ENCODE measurements at places on chromosomes 2 and 18. TPM values are rescaled to one million over a fixed set of nuclear protein-coding genes. Genes with fewer than 3 reads are reported as not detected.

The CBLN2 gene
- 0.75 TPM for total RNA-seq

The UPP2 gene
- not detected for total RNA-seq

The KIF1A gene
- 0.40 TPM for total RNA-seq

The SNORC gene
- total RNA-seq, result 18.6 TPM

The ROCK1 gene
- total RNA-seq, result 43.4 TPM

The TTN gene
- total RNA-seq, result 27.7 TPM

The CPO gene
- not detected for total RNA-seq

DNA sequence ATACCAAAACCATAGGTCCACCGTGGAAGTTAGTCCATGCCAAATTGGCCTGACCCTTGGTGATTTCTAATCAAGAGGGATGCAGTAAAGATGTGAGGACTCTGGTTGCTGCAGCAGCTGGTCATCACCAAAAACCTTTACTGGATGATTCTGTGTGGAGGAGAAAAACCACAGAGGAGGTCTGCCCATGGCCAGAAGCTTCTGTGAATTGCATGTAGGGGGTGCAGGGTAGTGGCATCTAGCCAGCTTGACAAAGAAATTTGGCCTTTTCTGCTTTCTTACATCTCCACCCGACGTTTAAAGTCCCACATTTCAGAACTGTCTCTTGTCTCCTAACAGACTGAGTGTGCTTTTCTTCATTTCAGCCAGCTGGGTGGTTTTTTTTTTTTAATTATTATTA, 180.0 kb downstream of the TPGS2 start:
- H3K27ac ChIP-seq, result no peak overlapping the region
- no peaks in the 10 kb centered on the region for H3K4me1 ChIP-seq
- no peaks in the 10 kb centered on the region for H3K36me3 ChIP-seq
- H3K27me3 ChIP-seq, result no peaks in the 10 kb centered on the region
- H3K4me3 ChIP-seq, result no peak overlapping the region

GRCh38 chr18:9058406-9058805, 44.1 kb upstream of the NDUFV2 start:
- no peak overlapping the region for H3K4me3 ChIP-seq
- no peak for DNase-seq
- H3K27me3 ChIP-seq, result no peaks in the 10 kb centered on the region
- no peaks in the 10 kb centered on the region for H3K36me3 ChIP-seq
- H3K27ac ChIP-seq, result no peak overlapping the region
- no peaks in the 10 kb centered on the region for H3K4me1 ChIP-seq

GRCh38 chr18:55485666-55486065, 102.3 kb downstream of the TCF4 start:
- no peak for DNase-seq
- no peak overlapping the region for H3K27ac ChIP-seq
- no peak overlapping the region for H3K4me3 ChIP-seq
- peaks cover 14% of the 10 kb centered on the region for H3K4me1 ChIP-seq
- no peaks in the 10 kb centered on the region for H3K27me3 ChIP-seq
- H3K36me3 ChIP-seq, result no peaks in the 10 kb centered on the region

GRCh38 chr18:14768241-14768640, 20.3 kb downstream of the ANKRD30B start:
- no peak overlapping the region for H3K27ac ChIP-seq
- H3K27me3 ChIP-seq, result no peaks in the 10 kb centered on the region
- H3K4me1 ChIP-seq, result no peaks in the 10 kb centered on the region
- DNase-seq, result no peak
- no peaks in the 10 kb centered on the region for H3K36me3 ChIP-seq
- no peak overlapping the region for H3K4me3 ChIP-seq

DNA sequence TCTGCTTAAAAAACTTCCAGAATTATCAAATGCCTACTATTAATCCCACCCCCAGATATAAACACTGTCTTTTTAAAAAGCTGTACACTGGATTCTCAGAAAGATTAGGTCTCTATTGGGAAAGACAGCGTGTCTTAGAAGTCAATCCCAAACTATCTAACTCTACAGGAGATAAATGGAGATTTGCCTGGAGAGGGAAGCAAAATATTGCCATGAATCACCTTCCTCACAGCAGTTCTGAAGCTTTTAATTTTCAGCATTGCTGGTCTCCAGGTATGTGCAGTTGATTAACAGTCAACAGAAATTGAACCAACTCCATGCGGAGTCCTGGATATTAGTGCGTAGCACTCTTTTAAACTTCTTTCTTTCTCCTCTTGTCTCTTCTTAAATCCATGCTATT, 122.2 kb downstream of the DSC3 start:
- H3K27me3 ChIP-seq, result no peaks in the 10 kb centered on the region
- H3K27ac ChIP-seq, result no peak overlapping the region
- H3K4me3 ChIP-seq, result no peak overlapping the region

- H3K4me3 ChIP-seq, result no peak overlapping the region
- H3K27ac ChIP-seq, result no peak overlapping the region
- no peaks in the 10 kb centered on the region for H3K36me3 ChIP-seq
- no peaks in the 10 kb centered on the region for H3K27me3 ChIP-seq
Observed at GRCh38 chr2:88810017-88810416, 118.5 kb downstream of the RPIA start.

- no peaks in the 10 kb centered on the region for H3K36me3 ChIP-seq
- H3K4me1 ChIP-seq, result peaks cover 18% of the 10 kb centered on the region
- no peak within 1 kb of the TSS for H3K27ac ChIP-seq
- DNase-seq, result no peak
- H3K27me3 ChIP-seq, result peaks cover 52% of the 10 kb centered on the region
- peak within 1 kb of the TSS; percentile 33 for H3K4me3 ChIP-seq
Observed at GRCh38 chr2:106885971-106886915, at the start of gene ST6GAL2. Gene ST6GAL2, minus strand, starts transcription at chr2:106886167. Its CDS starts 42,190 bp downstream, at chr2:106843977.

DNA sequence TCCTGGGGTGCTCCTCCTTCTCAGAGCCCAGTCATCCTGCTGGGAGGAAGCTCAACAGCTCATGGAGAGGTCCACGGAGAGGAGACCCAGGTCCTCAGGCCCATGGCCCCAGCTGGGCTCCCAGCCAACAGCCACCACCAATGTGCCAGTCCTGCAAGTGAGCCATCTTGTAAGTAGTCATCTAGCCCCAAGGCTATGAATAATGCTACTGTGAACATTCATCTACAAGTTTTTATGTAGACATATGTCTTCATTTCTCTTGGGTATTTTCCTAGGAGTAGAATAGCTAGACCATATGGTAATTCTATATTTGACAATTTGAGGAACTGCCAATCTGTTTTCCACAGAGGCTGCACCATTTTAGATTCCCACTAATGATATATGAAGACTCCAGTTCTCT, 166.1 kb downstream of the MTCL1 start:
- no peaks in the 10 kb centered on the region for H3K27me3 ChIP-seq
- no peak overlapping the region for H3K27ac ChIP-seq
- no peaks in the 10 kb centered on the region for H3K36me3 ChIP-seq
- no peaks in the 10 kb centered on the region for H3K4me1 ChIP-seq
- DNase-seq, result no peak

- H3K27me3 ChIP-seq, result no peaks in the 10 kb centered on the region
- H3K4me1 ChIP-seq, result peaks cover 15% of the 10 kb centered on the region
- peak overlapping the region; percentile 79 for H3K27ac ChIP-seq
- H3K4me3 ChIP-seq, result no peak overlapping the region
Observed at GRCh38 chr2:219171231-219171651, 1.4 kb upstream of the SLC23A3 start.

DNA sequence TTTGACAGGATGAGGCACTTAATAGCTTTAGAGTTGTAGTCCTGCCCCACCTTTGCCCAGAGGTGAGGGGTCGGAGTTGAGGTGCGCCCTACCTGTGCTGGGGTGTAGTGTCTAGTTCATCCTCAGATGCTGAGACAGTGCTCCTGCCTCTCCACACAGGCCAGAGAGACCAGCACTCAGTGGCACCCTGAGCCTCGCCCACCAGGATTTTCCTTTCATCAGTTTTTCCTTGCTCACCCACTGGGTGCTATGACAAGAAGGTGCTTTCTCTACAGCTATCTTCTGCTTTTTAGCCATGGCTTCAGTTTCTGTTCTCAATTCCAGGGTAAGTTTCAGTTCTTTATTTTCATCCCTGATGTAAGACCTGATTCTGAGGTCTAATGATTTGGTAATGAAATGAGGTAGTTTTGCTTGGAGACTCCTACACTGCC, 16.8 kb upstream of the TMEM131 start:
- no peaks in the 10 kb centered on the region for H3K4me1 ChIP-seq
- peak overlapping the region; percentile 17 for H3K27ac ChIP-seq
- no peak for DNase-seq
- no peaks in the 10 kb centered on the region for H3K27me3 ChIP-seq
- no peak overlapping the region for H3K4me3 ChIP-seq

DNA sequence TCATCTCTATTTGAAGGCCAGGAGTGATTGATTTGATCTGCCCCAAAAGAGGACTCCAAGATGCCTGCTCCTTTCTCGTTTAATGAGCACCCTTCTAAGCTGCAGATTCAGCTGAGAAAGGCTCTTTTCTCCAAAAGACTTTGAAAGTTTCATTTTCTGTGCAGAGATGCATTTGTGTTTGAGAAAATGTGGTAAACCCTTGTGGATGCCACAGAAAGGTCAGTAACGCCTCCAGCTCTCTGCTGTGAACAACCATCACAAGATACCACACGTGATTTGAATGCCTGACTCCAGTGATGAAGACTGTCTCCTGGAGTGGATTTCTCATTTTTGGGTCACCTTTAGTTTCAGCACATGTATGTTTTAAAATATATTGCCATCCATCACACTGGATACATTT, 35.0 kb upstream of the CCDC85A start:
- no peak overlapping the region for H3K4me3 ChIP-seq
- no peaks in the 10 kb centered on the region for H3K36me3 ChIP-seq
- no peaks in the 10 kb centered on the region for H3K4me1 ChIP-seq
- H3K27ac ChIP-seq, result no peak overlapping the region

DNA sequence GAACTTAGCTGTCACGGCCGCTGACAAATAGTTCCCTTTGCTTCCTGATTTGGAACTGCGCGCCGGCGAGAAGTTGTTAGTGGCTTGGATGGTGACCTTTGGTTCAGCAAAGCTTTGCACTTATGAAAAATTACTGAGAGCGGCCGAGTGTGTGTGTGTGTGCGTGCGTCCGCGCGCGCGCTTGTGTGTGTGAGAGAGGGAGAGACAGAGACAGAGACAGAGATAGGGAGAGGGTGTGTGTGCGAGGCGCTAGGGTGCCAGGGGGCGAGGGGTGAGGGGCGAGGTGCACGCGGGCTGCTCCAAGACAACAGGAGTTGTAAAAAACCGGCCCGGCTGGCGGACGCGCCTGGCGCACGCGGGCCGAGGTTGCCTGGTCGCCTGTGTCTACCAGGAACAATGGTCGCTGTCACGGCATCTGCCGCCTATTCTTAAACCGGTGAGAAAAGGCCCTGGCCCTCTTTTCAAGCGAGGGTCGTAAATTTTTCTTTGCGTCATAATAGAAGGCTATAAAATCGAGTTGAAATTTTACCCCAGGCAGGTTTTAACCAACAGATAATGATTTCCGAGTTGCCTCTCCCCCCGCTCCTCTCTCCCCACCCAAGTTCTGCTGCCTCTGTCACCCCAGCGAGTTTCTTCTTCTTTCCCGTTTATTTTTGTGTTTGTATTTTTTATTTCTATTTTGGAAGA, 535 bp downstream of the HOXD3 start:
- H3K4me1 ChIP-seq, result peaks cover 15% of the 10 kb centered on the region
- peak overlapping the region; percentile 49 for H3K4me3 ChIP-seq
- peaks cover 7% of the 10 kb centered on the region for H3K36me3 ChIP-seq
- DNase-seq, result peak; percentile 59
- peaks cover 82% of the 10 kb centered on the region for H3K27me3 ChIP-seq

GRCh38 chr2:29219374-29219773, 104.2 kb downstream of the CLIP4 start:
- H3K4me1 ChIP-seq, result no peaks in the 10 kb centered on the region
- H3K27ac ChIP-seq, result no peak overlapping the region
- no peaks in the 10 kb centered on the region for H3K27me3 ChIP-seq
- no peaks in the 10 kb centered on the region for H3K36me3 ChIP-seq
- H3K4me3 ChIP-seq, result no peak overlapping the region

DNA sequence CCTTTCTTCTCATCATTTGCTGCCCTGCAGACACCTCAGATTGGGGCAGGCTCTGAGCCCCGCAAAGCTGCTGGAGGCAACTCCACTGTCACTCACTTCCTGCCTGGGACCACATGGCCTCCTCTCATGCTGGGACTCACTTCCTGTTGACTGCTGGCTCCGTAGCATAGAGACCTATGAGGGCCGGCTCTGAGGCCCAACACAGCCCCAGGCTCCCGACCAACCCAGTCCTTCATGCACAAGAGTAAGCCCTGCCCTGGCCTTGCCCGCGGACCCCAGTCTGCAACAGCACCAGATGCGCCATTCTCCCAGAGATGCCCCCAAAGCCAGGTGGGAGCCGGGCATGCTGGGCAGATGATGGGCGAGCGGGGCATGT, 55.7 kb downstream of the DNMT3A start:
- no peak overlapping the region for H3K4me3 ChIP-seq
- peak; percentile 44 for DNase-seq
- peak overlapping the region; percentile 46 for H3K27ac ChIP-seq
- no peaks in the 10 kb centered on the region for H3K36me3 ChIP-seq

GRCh38 chr2:208093128-208093527, 31.2 kb downstream of the CRYGD start:
- no peaks in the 10 kb centered on the region for H3K27me3 ChIP-seq
- DNase-seq, result no peak
- H3K4me1 ChIP-seq, result no peaks in the 10 kb centered on the region

GRCh38 chr2:237944302-237944701, 22.5 kb upstream of the UBE2F start:
- no peaks in the 10 kb centered on the region for H3K27me3 ChIP-seq
- H3K36me3 ChIP-seq, result no peaks in the 10 kb centered on the region
- no peak overlapping the region for H3K4me3 ChIP-seq
- DNase-seq, result no peak
- no peaks in the 10 kb centered on the region for H3K4me1 ChIP-seq
- H3K27ac ChIP-seq, result no peak overlapping the region

DNA sequence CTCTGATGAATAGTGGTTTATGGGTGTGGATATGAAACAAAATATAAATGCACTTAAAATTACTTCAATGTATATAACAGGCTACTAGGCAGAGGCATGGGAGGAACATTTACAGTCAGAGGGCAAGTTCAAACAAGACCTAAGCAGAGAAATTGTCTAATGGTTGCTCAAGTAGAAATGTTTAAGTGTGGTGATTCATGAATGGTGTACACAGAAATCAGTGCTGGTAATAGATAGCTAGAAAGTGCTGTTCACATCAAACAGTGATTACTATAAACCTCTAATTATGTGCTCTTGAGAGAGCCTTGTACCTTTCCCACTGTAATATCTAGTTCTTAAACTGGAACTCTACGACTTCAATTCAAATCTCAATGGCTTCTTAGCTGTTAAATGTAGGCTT, 485.1 kb downstream of the NRXN1 start:
- H3K4me1 ChIP-seq, result no peaks in the 10 kb centered on the region
- H3K27ac ChIP-seq, result no peak overlapping the region
- no peak overlapping the region for H3K4me3 ChIP-seq
- H3K36me3 ChIP-seq, result no peaks in the 10 kb centered on the region

GRCh38 chr18:8895987-8896619, 190.7 kb downstream of the MTCL1 start:
- peaks cover 1% of the 10 kb centered on the region for H3K4me1 ChIP-seq
- H3K36me3 ChIP-seq, result no peaks in the 10 kb centered on the region
- no peak overlapping the region for H3K4me3 ChIP-seq
- DNase-seq, result no peak
- no peaks in the 10 kb centered on the region for H3K27me3 ChIP-seq

DNA sequence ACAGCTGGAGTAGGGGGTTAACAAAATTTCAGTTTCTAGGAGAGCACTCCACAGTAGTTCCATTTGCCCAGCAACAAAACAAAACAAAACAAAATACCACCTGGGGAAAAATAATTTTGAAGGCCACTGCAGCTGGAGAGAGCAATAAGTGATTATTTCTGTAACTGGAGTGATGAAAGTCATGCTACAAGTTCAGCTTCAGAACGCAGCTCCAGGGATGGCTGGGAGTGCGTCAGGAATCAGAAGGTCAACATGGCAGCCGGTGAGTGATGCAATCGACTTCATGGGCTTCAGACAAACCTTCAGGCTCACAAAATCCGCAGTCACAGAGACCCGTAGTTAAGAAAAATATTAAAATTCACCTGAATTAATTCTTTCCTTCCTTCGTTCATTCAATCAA, 41.0 kb downstream of the ABHD3 start:
- no peak overlapping the region for H3K4me3 ChIP-seq
- H3K4me1 ChIP-seq, result peaks cover under 1% of the 10 kb centered on the region
- no peaks in the 10 kb centered on the region for H3K36me3 ChIP-seq
- H3K27me3 ChIP-seq, result no peaks in the 10 kb centered on the region
- DNase-seq, result no peak
